Lung (tissue), 17 donors: ENCODE measurements at places on chromosomes 12 and 14. TPM values are rescaled to one million over a fixed set of nuclear protein-coding genes. Genes with fewer than 3 reads are reported as not detected.

SALL2 gene
- total RNA-seq: 10.2 TPM

DNA sequence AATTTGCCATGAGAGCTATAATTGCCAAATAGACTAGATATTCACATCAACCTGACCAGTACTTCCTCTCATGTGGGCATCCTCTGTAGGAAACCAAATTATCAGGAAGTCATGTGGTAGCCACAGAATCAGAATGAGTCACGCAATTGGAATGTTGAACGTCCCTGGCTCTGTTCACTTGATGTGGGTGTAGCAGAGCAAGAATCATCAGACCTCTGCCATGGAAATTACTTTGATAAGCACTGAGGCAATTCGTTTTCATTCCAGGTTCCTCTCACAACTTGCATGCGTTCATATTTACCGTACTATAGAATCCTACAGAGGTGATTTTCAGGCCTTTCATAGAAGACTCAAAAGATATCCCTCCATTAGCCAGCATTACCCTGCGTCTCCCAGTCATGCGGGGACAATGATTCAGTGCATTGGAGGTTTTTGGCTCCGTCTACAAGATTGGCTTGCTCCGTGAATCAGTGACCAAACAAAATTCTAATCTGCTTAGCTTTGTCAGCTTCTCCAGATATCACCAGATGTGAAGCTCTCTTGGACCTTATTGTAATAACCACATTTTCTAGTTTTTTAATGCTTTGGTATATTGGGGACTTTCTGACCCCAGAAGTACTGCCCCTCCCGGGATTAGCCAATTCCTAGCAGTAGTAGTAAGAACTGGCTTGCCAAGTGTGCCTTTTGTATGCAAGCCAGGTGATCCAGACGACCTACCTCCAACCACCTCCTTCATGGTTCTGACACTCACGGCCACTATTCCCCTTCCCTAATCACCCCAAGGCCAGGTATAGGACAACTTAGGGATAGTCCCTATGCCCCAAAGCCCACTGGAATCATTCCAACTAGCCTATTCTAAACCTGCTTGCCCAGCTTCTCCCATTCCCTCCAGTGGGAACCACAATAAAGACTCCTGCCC, 133.4 kb downstream of the KICS2 start:
- DNase-seq: peak; percentile 66

DNA sequence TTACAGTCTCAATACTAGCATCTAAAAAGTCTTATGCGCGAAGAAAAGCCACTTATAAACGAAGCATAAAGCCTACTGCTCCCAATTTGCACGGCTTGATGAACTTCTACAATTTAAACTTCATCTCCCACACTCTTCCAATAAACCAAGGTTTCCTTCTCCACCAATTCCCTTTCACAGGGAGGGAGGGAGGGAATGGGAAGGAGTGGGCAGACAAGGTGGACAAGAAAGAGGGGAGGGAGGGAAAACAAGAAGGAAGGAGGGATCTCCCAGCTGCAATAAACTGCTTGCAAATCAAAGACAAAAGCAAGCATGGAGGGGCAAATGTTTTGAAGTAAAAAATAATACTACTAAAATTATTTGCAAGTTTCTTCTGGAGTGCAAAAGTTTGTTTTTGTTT, 64.5 kb downstream of the MED13L start:
- no peak for DNase-seq

KCNJ8 gene
- 14.6 TPM for total RNA-seq

DNA sequence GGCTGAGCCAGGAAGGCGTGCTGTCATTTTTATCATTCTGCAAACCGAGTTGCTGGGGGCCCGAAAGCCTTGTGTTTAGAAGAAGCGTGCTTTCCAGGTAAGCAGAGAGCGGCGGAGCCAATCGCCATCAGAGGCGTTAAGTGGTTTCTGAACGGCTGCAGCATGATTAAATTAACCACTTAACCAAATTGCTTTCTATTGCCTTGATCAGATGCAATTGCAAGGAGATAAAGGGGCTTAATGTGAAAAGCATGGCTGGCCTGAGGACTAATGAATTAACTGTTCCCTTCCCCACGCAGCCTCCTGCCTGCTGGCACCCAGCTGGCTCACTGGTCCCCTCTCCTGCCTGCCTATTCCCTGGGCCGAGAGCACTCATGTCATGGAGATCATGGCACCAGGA, 36.6 kb upstream of the CHGA start:
- DNase-seq: no peak
